ENCODE measurements at places on chromosomes 4 and X. TPM values are rescaled to one million over a fixed set of nuclear protein-coding genes. Genes with fewer than 3 reads are reported as not detected.

- DNase-seq = no peak
These were observed 17.6 kb downstream of the TRIM61 start for GRCh38 chr4:164959896-164960295.

- no peak for DNase-seq
These were observed 2017.3 kb downstream of the C4orf33 start for GRCh38 chr4:131113273-131113672.

The DUSP9 gene
- total RNA-seq = not detected

- peak; percentile 49 for DNase-seq
These were observed 187.7 kb upstream of the NUDT10 start for GRCh38 chrX:51144828-51145442.

The PIR gene
- 11.7 TPM for total RNA-seq

GRCh38 chr4:61427099-61427817, 227.1 kb downstream of the ADGRL3 start:
- DNase-seq = peak; percentile 6

- DNase-seq = no peak
These were observed 5.3 kb upstream of the VMA21 start for GRCh38 chrX:151391722-151392121.

DNA sequence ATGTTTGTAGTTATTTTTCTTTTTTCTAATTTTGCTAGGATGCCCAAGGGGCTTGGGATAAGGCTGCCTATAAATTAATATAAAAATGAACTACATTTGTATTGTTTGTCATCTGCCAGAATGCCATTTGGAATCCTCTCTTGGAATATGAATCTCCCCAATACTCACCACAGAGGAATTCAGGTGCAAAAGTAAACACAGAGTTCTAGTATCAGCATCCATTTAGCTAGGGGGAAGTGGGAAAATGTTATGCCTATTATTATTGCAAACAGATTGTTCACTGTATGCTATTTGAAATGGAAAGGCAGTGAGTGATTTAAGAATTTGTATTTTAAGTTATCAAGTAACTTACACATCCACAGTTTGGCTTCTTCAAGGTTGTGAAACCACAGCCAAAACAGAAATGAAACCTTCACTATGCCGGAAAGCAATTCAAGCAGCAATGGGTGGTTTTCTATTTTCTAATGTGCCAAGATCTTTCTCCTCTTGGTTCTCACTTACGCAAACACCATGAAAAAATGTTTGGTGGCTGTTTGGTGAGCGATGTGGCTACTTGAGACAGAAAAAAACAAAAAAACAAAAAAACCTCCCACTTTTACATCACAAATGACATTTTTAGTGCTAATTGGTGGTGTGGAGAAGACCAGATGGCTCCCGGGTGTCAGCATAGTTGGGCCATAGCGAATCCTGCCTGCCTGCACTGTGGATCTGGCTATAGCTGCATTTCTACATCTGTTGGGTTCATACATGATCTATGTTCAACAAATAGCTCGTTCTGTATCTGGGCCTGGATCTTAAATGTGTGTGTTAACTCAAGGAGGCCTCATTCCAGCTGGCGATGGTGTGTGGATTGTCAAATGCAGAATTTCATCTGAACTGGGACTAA, 200.8 kb upstream of the GIMD1 start:
- DNase-seq = no peak

- DNase-seq = no peak
These were observed 17.6 kb upstream of the GABRA4 start for GRCh38 chr4:47010912-47011446.

The LRRC66 gene
- not detected for total RNA-seq

DNA sequence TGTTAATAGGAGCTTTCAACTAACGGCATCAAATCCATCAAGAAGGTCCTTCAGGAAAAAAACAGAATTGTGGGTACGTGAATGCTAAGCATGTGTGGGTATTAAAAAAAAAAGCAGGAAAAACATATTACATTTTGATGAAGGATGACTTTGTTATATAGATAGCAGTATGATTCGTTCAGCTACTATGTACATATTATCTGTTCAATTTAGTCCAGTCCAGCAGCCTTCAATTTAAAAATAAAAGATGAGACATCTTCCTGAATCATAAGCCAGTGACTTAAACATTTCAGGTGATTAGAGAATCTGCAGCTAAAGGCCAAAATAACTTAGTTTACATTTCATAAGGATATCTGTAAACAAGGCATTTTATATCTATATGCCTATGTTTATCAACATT, 63.4 kb downstream of the LCORL start:
- DNase-seq = no peak

GRCh38 chr4:83361416-83362103, 26.9 kb upstream of the HPSE start:
- no peak for DNase-seq

DNA sequence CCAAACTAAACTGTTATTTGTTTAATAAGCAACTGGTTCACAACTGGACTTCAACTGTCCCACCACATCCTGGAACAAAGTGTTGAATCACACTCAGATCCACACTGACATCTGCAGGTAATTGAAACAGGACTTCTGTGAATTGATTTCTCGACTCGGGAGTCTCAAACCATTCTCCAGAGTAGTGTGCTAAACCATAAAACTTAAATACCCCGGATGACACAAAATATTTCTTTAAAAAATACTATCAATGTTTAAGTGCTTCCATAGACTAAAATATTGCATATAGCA, 95.4 kb upstream of the PLAC1 start:
- DNase-seq = no peak

DNA sequence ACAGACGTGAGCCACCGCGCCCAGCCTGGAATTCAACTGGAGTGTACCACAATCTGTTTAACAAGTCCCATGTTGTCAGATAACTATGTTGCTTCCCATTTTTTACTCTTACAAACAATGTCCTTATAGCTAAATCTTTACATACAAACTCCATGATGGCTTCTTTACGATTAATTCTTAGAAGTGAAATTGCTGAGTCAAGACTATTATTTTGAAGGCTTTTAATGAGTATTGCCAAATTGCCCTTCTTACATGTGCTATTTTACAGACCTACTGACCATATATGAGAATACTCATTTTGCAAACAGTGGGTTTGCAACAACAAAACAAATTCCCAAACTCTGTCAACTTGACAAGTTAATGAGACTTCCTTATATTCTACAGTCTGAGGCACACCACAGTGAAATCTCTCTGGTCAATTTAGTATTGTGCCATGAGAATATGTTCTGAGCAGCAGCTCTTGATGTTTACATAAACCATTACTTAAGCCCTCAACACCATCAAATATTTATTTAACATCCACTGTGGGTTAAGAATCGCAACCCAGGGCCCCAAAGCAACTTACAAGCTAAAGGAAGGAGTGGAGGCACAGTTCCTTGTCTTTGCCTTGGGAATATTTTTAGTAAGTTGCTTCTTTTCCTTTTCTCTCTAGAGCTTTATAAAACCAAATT, 128.5 kb downstream of the SPRY1 start:
- peak; percentile 55 for DNase-seq

DNA sequence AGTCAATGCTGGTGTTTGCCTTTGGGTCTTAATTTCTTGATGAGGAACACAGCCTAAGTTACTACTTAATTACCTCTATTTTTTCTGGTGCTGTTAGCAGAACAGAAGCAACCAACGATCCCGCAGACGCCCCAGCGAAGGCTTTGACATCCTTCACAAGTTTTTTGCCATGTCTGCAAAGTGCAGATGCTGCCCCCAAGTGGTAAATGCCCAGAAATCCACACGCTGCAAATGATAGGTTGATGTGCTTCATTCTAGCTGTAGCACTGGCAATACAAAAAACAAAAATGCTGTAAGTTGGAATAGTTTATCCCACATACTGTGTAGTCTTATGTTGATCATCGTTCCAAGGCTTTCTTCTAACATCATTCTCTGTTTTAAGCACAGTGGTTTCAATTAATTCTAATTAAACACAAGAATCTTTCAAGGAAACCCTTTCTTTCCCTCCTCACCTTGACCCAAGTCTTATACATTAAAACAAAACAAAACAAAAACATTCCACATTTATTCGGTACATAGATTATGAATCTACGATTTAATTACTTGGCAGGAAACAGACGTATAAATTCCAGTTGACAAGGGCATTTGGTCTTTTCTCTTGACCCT, 1.2 kb downstream of the PNPLA4 start:
- peak; percentile 57 for DNase-seq

- DNase-seq = no peak
These were observed 1.7 kb upstream of the MTM1 start for GRCh38 chrX:150566734-150567182.

The ASMT gene
- total RNA-seq = not detected

DNA sequence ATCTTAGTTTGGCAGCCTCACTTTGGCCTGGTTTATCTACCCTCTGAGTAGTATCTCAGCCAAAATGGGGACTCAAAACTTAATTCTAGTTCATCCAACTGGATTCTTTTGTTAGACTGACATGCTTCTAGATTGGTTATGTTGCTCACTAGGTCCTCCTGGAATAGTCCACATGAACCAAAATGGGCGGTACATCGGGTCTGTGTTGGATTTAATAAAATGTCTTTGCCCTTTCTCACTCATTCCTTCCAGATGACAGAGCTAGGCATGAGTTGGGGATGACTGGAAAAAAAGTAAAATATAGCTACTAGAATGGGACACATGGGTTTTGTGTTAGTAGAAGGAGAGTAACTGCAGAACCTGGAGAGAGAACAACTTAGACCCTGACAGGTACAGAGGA, 247.9 kb downstream of the CCSER1 start:
- DNase-seq = no peak

GRCh38 chr4:112245383-112245782, 13.8 kb downstream of the AP1AR start:
- DNase-seq = no peak

The GPC3 gene
- total RNA-seq = 111 TPM

The EVC gene
- total RNA-seq = 65.1 TPM

Measured in upper lobe of left lung (tissue), 6 donors.